ENCODE measurements at places on chromosomes 16 and 17.

- no peak for DNase-seq
Observed at GRCh38 chr17:78092794-78093324, 35.7 kb downstream of the TMC6 start.

- DNase-seq, result no peak
Observed at GRCh38 chr16:49593424-49594040, 219.9 kb downstream of the C16orf78 start.

DNA sequence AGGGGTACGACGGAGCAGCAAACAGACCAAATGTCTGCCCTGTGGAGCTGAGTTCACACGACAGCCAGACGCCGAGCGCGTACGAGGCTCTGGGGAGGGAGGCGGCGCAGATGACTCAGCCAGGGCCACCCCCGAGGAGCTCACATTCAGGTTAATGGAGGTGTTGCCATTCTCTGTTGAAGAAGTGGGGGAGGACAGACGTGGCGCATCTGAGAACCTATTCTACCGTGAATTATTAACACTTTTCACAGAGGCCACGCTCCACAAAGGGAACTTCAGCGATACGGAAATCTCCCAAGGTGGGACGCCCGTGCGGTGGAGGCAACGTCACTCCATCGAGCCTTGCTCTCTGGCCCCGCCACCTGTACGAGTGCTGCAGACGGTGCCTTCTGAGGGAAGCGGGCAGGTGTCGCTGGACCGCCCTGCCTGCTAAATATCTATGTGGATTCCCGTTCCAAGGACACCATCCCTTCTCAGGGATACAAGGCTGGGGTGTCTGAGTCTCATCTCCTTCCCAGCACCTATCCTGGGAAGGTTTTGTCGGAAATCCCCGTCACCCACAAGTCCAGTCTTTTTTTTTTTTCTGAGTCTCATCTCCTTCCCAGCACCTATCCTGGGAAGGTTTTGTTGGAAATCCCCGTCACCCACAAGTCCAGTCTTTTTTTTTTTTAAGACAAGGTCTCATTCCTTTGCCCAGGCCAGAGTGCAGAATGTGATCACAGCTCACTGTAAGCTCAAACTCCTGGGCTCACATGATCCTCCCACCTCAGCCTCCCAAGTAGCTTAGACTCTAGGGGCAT lies 19.0 kb downstream of the ABR start:
- DNase-seq, result no peak

DNA sequence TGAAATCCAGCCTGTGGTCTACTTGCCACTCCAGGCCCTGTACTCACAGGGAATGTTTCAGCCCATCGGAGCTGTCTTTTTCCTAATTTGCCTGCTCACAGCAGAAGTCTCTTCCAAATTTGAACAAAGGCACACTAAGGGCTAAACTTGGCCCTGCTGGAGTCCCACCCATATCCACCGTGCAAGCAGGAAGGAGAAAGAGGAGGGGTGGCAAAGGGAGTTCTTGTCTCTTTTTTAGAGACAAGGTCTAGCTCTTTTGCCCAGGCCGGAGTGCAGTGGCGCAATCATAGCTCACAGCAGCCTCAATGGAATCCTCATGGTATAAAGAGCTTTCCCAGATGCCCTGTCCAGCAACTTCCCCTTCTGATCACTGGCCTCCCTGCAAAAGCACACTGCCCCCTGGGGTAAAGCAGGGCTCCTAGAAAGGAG lies 2.7 kb upstream of the PRM1 start:
- no peak for DNase-seq

DNA sequence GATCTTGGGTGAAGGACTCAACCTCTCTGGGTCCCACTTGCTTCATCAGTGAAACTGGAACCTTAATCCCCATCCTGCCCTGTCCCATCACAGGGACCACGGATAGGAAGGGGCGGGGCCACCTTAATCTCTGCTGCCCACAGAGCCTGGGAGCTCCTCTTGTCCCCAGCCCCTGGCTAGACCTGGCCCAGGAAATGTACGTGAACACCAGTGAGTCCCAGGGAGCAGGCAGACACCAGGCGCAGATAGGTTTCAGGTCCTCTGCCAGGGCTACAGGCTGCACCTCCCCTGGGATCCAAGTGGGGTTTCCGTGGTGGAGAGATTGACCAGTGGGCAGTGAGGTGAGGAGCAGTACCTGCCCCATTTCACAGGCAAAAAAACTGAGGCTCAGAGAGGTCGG lies 21.0 kb downstream of the RAB11FIP4 start:
- DNase-seq, result no peak

GRCh38 chr16:81276323-81276722 lies 37.8 kb downstream of the BCO1 start:
- no peak for DNase-seq
